ENCODE measurements at places on chromosomes 5 and 9.

GRCh38 chr9:16727452-16728136, 142.9 kb downstream of the BNC2 start:
- DNase-seq = no peak

DNA sequence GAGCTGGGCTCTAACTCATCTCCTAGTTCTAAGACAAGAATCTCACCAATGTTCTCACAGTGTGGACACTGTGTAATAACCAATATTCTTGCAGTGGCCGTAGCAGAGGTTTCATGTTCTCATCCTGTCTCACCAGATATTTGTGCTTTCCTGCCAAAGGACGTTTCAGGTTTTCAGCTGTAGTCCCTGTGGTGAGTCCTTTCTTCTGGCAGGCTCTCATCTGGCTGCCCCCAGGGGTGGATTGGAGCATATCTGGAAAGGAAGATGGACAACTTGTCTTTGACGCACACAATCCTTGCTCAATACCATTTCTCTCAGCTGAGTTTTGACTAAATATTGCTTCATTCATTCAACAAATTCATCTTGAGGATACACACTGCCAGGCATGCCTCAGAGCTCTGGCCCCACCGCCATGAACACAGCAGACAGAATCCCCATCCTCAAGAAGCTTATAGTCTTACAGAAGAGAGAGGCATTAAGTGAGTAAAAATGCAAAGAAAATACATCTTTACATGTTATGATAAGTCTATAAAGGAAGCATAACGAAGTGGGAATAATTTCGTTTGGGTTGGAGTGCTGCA, 33.8 kb upstream of the NEURL1B start:
- DNase-seq = no peak

DNA sequence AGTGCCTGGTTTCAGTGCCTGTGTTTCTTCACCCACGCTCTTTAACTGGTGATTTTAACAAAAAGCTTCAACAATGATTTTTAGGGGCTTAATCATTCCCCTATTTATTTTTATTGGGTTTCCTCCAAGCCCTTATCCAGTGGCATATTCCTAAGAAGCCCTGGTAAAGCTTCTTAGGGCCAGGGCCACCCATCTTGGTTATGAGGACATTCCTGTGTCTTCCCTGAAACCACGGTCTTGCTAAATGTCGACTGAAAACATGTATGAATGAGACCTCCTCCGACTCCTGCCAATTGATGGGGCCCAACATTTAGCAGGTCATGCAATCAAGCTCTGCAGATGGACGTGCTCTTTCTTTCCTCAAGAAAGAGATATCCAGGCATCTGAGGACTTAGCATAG, 13.7 kb upstream of the CARTPT start:
- no peak for DNase-seq

DNA sequence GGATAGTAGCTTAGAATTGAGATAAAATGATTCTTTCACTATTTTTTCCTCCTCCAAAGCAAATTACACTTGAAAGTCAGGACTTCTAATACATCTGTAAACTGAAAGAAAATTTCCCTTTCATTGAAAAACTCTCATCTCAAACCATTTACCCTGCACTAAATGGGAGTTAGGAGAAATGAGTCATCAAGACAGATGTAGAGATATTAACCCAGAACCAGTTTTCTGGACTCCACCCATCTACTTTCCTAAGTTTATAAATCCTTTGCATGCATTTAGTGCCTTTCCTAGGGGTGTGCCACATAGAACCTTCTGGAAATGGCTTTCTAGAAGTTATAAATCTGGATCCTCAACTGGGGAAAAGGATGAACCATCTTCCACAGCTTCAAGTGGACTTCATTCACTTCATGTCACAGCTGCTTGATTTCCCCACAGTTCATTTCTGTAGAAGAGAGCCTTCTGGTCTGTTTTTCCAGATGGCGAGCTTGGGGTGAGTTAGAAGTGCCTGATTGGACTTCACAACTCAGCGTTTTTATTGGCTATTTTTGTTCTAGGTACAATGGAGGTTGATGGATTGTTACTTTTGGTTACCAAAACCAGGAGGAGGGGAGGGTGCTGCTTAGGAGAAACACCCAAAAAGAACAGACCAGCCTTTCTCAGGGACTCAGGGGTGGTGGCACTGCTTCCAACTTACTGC, 72.5 kb upstream of the GPR151 start:
- no peak for DNase-seq

DNA sequence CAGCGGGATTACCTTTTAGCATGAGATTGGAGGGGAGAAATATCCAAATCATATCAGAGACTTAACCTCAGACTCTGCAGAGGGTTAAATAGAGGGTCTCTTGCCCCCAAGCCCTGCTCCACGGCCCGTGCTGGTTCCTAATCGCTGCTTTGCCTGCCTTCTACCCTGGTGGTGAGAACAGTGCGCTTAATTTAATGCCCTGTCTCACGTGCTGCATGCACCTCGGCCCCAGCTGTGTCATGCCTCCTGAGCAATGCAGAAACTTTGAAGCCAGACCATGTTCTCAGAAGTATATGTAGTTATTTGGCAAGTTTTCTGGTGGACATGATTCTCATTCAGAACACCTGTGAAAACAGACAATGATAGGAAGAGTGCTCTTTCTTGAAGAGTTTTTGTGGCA, 1.4 kb downstream of the OTULIN start:
- no peak for DNase-seq

DNA sequence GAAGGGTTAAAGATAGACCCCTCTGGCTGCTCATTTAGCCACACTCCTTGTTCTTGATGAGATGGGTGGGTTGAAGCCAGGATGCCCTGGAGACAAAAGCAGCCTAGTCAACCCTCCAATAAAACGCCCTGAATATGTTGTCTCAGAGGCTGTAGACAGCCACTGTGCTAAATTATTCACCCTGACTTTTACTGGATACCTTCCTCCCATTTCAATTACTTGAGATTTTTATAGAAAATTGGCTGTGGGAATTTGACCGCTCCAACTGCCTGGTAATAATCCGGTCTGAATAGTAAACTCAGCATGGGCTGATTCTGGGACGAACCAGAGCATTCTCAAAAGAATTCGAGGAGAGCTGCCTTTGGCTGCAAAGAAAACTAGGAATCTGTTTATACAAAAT, 104.2 kb downstream of the SNX18 start:
- DNase-seq = no peak

GRCh38 chr9:106467113-106467864, 395.7 kb upstream of the ZNF462 start:
- DNase-seq = no peak

DNA sequence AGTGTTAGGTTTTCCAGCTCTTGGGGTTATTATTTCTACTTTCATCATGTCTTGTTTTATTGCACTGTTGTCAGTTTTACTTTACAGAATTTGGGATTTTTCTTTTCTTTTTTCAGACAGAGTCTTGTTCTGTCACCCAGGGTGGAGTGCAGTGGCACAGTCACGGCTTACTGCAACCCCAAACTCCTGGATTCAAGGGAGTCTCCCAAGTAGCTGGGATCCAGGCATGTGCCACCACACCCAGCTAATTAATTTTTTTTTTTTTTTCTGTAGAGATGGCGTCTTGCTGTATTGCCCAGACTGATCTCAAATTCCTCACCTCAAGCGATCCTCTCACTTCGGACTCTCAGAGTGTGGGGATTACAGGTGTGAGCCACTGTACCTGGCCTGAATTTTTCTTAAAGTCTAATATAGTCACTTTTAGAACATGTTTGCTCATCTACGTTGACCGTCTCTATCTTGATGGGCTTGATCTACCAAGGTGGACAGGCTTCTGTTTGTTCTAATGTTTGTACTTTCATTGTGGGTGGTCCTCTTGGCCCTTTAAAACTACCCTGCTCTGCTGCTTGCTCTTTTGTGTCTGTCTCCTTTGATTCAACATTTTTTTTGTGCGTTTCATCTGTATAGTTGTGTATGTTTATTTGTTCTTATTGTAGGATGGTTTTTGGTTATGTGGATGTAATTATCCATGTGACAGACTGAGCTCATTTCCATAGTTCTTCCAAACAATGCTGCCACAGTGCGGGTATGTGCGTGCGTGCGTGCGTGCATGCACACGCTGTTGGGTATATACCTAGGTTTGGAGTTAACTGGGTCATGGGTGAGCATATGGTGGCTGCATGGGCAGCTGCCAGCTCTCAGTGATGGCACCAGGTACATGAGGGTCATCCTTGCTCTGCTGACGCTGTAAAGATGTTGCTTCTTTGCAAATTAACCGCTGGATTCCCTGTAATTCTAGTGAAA, 18.1 kb downstream of the PRRC2B start:
- DNase-seq = no peak

DNA sequence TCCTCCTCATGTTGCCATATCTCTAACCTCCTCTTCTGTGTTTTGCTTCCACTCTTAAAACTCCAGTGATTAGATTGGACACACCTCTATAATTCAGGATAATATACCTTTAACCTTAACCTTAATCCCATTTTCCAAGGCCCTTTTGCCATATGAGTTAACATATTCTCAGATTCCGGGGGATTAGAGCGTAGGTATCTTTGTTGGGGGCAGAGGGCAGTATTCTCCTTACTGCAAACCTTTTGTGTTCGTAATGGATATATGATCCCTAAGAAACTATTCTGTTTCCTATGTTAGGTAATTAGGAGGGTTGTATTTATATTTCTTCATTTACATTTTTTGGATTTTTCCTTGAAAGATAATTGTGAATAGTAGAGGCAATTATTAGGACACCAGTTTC, 99.5 kb downstream of the VPS13A start:
- no peak for DNase-seq

DNA sequence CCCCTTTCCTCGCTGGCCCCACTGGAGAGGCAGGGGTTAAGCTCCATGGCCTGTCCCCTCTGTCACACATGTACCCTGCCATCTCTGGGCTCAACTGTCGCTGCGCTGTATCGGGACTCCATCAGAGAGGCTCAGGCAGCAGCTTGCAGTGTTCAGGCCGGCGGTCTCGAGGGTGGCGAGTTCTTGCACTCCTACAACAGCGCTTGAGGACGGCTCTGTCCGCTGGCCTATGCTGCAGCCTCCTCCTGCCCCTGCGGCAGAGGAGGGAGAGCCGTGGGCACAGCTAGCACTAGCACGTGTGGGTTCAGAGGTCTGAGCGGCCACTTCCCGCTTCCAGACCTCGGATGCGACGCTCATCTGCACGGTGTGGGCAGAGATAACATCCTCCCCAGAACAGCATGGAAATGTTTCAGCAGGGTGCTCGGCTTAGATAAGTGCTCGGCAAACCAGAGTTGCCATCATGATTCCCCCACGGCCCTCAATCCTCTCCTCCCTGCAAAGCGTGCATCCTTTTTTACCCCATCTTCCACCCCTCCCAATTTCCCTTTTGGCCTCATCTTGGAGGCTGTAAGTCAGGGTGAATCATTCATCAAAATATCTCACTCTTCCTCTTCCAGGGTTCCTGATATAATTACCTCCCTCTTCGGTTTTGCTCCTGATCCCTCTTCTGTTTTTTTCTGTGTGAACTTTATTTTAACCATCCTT, 41.9 kb upstream of the FUBP3 start:
- no peak for DNase-seq

DNA sequence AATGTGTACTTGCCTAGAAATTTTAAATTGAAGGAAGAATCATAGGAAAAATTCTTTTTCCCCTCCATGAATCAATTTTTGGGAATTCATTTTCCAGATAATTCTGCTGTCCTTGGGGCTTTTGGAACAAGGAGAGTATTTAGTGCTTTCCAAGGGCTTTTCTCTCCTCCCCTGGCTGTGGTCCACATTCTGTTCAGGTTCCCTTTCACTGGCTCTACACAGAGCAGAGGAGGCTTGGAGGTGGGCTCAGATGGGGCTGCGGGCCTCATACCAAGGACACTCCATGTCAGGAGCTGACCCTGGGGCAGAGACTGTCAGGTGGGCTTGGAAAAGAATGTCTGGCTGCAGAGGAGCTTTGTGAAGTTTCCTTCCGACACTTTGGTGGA, 128.1 kb downstream of the GADD45G start:
- no peak for DNase-seq

DNA sequence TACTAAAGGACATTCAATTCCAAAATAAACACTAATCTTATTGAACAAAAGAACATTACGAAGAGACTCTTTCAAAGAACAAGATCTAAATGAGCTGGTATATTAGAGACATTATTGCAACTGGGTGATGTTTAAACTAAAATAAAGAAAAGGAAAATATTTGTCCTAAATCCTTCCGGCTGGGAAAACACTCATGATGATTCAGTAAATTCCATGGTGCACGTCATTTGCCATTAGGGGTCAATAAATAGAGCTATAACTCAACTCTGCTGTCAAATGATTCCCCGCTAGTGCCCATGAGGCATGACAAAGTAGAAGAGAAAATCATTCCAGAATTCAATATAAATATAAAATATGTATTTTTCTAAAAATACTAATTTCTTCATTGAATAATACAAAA, 565.5 kb upstream of the TUSC1 start:
- no peak for DNase-seq

DNA sequence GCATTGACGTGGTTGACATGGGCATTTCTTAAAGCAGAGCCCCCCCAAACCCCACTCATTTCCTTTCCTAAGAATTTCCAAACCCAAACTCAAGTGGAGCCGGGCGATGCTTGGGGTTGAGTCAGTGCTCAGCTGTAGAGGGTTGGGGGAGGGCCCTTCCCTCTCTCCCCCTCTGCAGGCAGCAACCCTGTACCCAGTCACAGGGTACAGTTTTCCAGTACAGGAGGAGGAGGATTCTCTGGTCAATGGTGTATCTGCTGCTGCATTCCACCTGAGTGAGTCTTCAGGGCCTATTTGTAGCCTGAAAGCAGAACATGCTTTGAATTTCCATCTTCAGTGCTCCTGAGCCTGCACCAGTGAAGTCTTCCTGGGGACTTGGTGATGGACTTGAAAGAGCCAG, 55.8 kb downstream of the ENTREP1 start:
- DNase-seq = no peak

DNA sequence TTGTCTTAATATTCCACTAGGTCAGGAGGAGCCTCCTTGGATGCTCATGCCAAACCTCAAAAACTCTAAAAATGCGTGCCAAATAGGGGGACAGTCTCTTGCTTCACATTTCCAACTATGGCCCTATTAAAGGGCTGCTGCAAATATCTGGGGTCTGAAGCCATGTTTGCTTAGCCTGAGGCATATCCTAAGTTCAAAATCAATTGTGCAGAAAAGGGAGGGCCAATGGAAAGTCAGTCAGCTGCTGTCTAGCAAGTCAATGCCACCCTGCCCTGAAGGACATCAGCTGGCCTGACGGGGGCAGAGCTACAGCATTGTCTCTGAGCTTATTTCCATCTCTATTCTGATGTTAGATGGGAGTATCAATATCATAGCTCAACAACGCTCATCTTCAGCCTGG, 93.6 kb downstream of the SH3TC2 start:
- DNase-seq = no peak

DNA sequence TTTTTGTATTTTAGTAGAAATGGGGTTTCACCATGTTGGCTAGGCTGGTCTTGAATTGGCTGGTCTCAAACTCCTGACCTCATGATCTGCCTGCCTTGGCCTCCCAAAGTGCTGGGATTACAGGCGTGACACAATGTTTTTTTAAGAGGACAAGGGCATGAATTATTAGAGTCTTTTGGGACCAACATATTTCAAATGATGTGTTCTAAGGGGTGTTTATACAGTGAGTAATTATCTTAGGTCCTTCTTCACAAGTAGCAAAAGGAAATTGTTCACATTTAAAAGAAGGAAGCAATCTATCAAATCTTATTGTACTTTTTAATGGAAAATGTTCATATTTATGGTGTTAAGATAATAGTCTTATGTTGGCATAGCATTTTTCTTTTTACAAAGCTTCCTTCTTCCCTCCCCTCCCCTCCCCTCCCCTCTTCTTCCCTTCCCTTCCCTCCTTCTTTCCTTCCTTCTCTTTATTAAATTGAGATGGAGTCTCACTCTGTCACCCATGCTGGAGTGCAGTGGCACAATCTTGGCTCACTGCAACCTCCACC, 6.7 kb downstream of the GNG10 start:
- DNase-seq = no peak
